ENCODE measurements at places on chromosomes 5 and 9.
A peak's percentile ranks its signal among the peaks of the same experiment; 100 is the strongest.

GRCh38 chr5:115375893-115376292 is 79.4 kb upstream of the CCDC112 start:
- no peaks in the 10 kb centered on the region for H3K36me3 ChIP-seq
- DNase-seq, result peak; percentile 28
- H3K4me1 ChIP-seq, result peaks cover 4% of the 10 kb centered on the region
- no peaks in the 10 kb centered on the region for H3K27me3 ChIP-seq
- H3K4me3 ChIP-seq, result no peak overlapping the region
- no peak overlapping the region for H3K27ac ChIP-seq

DNA sequence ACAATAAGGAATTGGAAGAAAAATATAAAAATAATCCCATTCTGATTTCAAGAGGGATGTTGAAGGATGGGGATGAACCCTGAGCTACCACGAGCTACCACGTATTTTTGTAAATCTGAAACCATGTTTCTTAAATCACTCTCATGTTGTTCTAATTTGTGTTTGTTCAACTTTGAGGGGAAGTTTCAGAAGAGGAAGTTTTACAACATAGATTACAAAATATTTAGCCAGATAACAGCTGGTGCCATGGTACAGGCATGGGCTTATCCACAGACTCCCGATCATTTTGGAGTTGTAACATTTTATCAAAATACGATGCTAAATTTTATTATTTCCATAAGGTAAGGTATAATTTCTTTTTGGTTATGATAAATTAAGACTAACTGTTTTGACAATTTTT is 15.2 kb downstream of the CCDC125 start:
- no peaks in the 10 kb centered on the region for H3K4me1 ChIP-seq
- H3K27me3 ChIP-seq, result no peaks in the 10 kb centered on the region
- H3K27ac ChIP-seq, result no peak overlapping the region
- no peak overlapping the region for H3K4me3 ChIP-seq
- no peaks in the 10 kb centered on the region for H3K36me3 ChIP-seq

- no peak for DNase-seq
- H3K4me1 ChIP-seq, result peaks cover 10% of the 10 kb centered on the region
- no peak overlapping the region for H3K4me3 ChIP-seq
Observed at GRCh38 chr5:173885054-173885443, 3.1 kb upstream of the CPEB4 start.

DNA sequence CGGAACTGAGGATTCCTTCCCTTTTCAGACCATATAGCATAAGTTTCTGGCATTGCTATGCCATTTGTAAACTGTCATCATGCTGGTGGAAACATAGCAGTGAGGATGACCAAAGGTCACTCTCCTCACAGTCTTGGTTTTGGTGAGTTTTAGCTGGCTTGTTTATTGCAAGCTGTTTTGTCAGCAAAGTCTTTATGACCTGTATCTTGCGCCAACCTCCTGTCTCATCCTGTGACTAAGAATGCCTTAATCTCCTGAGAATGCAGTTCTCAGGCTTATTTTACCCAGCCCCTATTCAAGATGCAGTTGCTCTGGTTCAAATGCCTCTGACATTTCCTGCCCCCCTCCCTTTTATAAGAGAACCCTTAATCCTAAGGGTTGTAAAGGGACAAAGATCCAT is 26.7 kb upstream of the GRIA1 start:
- no peaks in the 10 kb centered on the region for H3K27me3 ChIP-seq
- H3K4me1 ChIP-seq, result no peaks in the 10 kb centered on the region
- H3K4me3 ChIP-seq, result no peak overlapping the region

GRCh38 chr5:89117124-89117644 is 234.2 kb upstream of the MEF2C start:
- H3K36me3 ChIP-seq, result no peaks in the 10 kb centered on the region
- no peak overlapping the region for H3K4me3 ChIP-seq
- H3K27ac ChIP-seq, result no peak overlapping the region
- H3K4me1 ChIP-seq, result no peaks in the 10 kb centered on the region

- no peak for DNase-seq
- H3K27me3 ChIP-seq, result no peaks in the 10 kb centered on the region
Observed at GRCh38 chr9:120654272-120654671, 60.0 kb downstream of the MEGF9 start.

GRCh38 chr9:88660611-88661010 is 125.6 kb downstream of the NXNL2 start:
- no peak for DNase-seq
- no peak overlapping the region for H3K27ac ChIP-seq

- peaks cover 5% of the 10 kb centered on the region for H3K4me1 ChIP-seq
- H3K27me3 ChIP-seq, result no peaks in the 10 kb centered on the region
- H3K4me3 ChIP-seq, result no peak overlapping the region
- H3K27ac ChIP-seq, result no peak overlapping the region
- H3K36me3 ChIP-seq, result no peaks in the 10 kb centered on the region
- no peak for DNase-seq
Observed at GRCh38 chr9:76109953-76110352, 219.5 kb downstream of the PCSK5 start.

- no peak overlapping the region for H3K27ac ChIP-seq
- peaks cover 19% of the 10 kb centered on the region for H3K4me1 ChIP-seq
- H3K36me3 ChIP-seq, result peaks cover 2% of the 10 kb centered on the region
- no peak for DNase-seq
- H3K4me3 ChIP-seq, result no peak overlapping the region
- no peaks in the 10 kb centered on the region for H3K27me3 ChIP-seq
Observed at GRCh38 chr5:75571547-75571946, 39.7 kb upstream of the ANKDD1B start.

GRCh38 chr5:180810210-180810958 is 7.8 kb upstream of the MGAT1 start:
- DNase-seq, result peak; percentile 98
- H3K27me3 ChIP-seq, result no peaks in the 10 kb centered on the region
- H3K4me3 ChIP-seq, result peak overlapping the region; percentile 71
- peaks cover 4% of the 10 kb centered on the region for H3K36me3 ChIP-seq

GRCh38 chr9:89869793-89870580 is 265.2 kb downstream of the GADD45G start:
- DNase-seq, result no peak
- peaks cover 5% of the 10 kb centered on the region for H3K4me1 ChIP-seq
- no peaks in the 10 kb centered on the region for H3K36me3 ChIP-seq
- H3K27ac ChIP-seq, result no peak overlapping the region
- no peak overlapping the region for H3K4me3 ChIP-seq

- peaks cover 2% of the 10 kb centered on the region for H3K4me1 ChIP-seq
- DNase-seq, result peak; percentile 39
- H3K27ac ChIP-seq, result no peak overlapping the region
- H3K36me3 ChIP-seq, result no peaks in the 10 kb centered on the region
Observed at GRCh38 chr5:159762921-159763320, 153.4 kb upstream of the ADRA1B start.

DNA sequence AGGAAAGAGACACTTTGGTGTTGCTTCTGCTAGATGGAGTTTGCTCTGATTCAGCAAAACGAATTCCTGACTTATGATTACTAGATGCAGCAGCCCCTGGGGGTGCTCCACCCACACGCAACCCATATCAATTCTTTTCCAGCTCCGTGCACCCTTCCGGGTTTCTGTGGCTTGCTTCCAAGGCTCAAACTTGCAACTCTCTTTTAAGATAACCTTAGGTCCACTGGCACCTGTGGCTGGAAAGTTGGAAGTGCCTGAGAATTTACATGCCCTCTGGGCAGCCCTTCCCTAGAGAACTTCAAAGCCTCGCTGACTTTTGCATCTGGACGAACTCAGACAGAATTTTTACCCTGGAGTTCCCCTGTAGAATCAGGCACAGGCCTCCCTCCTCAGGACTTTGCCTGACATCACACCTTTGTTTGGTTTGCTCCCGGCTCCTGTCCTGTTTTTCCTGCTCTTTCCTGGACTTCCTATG is 224.9 kb downstream of the SNX18 start:
- H3K4me1 ChIP-seq, result peaks cover 10% of the 10 kb centered on the region
- no peak overlapping the region for H3K27ac ChIP-seq
- no peaks in the 10 kb centered on the region for H3K36me3 ChIP-seq
- H3K27me3 ChIP-seq, result no peaks in the 10 kb centered on the region
- DNase-seq, result no peak
- no peak overlapping the region for H3K4me3 ChIP-seq

- no peaks in the 10 kb centered on the region for H3K27me3 ChIP-seq
- no peak overlapping the region for H3K27ac ChIP-seq
- no peaks in the 10 kb centered on the region for H3K36me3 ChIP-seq
- H3K4me1 ChIP-seq, result no peaks in the 10 kb centered on the region
Observed at GRCh38 chr5:109935833-109936490, 246.2 kb downstream of the MAN2A1 start.

- H3K36me3 ChIP-seq, result no peaks in the 10 kb centered on the region
- H3K27me3 ChIP-seq, result no peaks in the 10 kb centered on the region
- no peak overlapping the region for H3K27ac ChIP-seq
- H3K4me1 ChIP-seq, result peaks cover 20% of the 10 kb centered on the region
Observed at GRCh38 chr9:129612123-129612522, 8.8 kb downstream of the C9orf50 start.

DNA sequence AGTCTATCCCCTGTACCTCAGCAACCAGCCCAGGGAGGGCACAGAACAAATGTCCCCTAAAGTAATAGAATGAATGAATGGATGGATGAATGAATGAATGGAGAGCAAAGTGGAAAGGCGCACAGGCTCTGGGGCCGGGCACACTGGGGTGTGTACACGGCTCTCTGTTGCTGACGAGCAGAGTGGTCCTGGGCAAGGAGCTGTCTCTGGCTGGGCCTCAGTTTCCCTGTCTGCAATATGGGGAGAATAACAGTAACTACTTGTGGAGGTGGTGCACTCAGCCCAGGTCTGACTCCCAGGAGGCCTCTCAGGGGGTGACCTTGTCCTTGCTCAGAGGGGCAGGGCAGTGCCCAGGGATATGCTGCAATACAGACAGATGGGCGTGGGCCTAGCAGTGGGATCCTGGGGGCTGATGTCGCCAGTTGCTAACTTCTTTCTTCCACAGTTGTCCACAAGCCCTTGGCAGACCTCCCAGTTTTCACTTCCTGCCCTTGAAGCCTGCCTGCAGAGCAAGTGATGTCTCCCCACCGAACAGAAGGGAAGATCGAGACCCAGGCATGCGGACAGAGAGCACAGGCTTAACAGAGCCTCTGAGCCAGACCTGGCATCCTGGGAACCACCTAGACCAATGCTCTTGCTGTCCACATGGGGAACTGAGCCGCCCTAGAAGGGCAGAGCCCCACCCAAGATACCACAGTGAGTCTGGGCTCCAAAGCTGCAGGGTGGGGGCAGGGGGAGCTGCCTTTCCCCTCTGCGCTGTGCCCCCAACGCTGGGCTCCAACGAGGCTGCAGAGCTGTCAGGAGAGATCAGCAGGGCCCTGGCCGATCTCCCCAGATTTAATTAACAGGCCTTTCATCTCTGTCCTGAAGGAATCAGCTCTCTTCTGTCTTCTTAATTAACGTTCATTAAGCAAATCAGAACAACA is 13.6 kb upstream of the LAMC3 start:
- no peak overlapping the region for H3K27ac ChIP-seq
- peak; percentile 66 for DNase-seq
- H3K27me3 ChIP-seq, result no peaks in the 10 kb centered on the region

DNA sequence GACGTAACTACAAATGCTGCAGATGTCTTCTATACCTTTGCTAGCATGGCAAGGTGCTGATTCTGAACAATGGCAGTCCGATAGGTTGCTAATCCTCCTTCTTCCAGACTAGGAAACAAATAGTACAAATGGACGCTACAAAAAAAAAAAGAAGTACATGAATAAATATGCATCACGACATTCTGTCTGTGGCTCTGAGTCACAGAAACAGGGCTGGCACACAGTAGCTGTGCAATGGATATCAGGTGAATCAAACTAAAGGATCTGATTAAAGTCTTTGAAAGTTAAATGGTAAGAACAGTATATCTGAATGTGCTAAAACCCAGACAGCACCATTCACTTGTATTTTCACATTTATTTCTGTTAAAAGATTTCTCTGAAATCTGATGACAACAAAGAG is 96.2 kb downstream of the DROSHA start:
- no peak for DNase-seq
- peaks cover 2% of the 10 kb centered on the region for H3K4me1 ChIP-seq
- no peak overlapping the region for H3K27ac ChIP-seq
- peaks cover 29% of the 10 kb centered on the region for H3K36me3 ChIP-seq

DNA sequence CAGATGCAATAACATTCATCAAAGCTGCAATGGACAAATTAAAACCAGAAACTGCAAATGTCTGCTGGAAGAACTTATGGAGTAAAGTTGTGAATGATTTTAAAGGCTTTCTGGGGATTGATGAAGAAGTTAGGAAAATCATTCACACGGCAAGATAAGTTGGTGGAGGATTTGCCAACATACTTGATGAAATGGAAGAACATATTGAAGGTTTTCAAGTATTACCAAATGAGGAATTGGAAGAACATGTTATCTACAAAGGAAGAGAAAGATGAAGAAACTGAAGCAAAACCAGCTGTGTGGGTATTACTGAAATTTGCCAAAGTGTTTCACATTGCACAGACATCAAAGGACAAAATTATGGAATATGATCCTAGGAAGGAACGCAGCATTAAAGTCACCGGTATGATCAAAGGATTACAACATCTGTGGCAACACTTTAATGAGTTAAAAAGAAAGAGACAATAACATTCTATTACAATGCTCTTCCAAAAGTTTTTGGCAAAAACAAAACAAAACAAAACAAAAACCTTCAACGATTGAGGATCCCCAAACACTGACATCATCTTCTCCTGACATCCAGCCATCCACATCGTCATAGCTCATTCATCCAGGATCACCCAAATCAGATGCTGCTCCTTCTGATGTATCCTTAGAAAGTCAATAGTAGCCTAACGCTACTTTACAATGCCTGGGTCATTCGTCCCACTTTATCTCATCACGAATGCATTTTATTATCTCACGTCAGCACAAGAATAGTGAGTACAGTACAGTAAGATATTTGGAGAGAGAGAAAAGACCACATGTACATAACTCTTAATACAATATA is 61.3 kb upstream of the SMC5 start:
- no peak overlapping the region for H3K4me3 ChIP-seq
- DNase-seq, result no peak
- no peaks in the 10 kb centered on the region for H3K4me1 ChIP-seq
- peak overlapping the region; percentile 21 for H3K27ac ChIP-seq

GRCh38 chr9:132789719-132790118 is 88.4 kb downstream of the AK8 start:
- H3K4me1 ChIP-seq, result no peaks in the 10 kb centered on the region
- DNase-seq, result no peak
- no peaks in the 10 kb centered on the region for H3K27me3 ChIP-seq
- H3K4me3 ChIP-seq, result no peak overlapping the region

GRCh38 chr5:120792477-120792876 is 328.4 kb downstream of the PRR16 start:
- no peak for DNase-seq
- no peak overlapping the region for H3K4me3 ChIP-seq
- no peaks in the 10 kb centered on the region for H3K27me3 ChIP-seq

DNA sequence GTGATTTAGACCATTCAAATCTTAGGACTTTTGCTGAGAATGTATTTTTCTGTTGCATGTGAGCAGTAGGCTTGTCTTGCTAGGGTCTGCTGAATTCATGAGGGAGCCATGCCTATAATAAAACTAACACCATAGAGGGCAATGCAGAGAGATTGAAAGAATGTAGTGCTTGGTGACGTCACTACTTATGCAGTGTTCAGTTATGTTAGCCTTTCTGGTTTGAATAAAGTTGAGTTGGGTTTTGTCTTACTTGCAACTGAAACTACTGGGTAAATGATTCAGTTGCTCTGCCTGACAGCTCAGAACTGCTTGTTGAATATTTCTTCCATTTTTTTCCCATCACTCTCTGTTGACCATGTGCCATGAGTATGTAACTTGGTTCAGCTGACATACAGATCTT is 114.1 kb downstream of the PAM start:
- no peak overlapping the region for H3K4me3 ChIP-seq
- H3K36me3 ChIP-seq, result no peaks in the 10 kb centered on the region
- no peak for DNase-seq
- no peak overlapping the region for H3K27ac ChIP-seq
- no peaks in the 10 kb centered on the region for H3K27me3 ChIP-seq

GRCh38 chr5:124605541-124605940 is 140.9 kb downstream of the ZNF608 start:
- no peaks in the 10 kb centered on the region for H3K27me3 ChIP-seq
- peaks cover 26% of the 10 kb centered on the region for H3K4me1 ChIP-seq
- H3K4me3 ChIP-seq, result no peak overlapping the region
- no peak for DNase-seq
- no peaks in the 10 kb centered on the region for H3K36me3 ChIP-seq
